Non-pigmented ciliary epithelial cell (primary cell): ENCODE measurements at places on chromosomes 6 and 20.

DNA sequence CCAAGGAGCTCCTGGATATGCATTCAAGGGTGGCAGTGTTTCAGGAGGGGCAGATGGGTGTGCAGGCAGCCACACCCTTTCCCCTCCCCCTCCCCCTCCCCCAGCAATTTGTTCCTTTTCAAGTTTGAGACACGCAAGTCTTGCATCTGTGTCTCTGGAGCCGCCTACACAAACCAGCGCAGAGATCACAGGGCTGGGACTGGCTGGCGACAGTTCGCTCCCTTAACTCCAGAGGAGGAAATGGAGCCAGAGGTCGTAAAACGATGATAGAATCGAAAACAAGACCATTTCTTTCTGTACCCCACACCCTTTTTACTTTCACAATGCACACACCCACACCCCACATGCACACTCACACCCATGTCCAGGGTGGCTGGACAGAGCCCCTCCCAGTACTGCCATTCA, 163.1 kb downstream of the LY86 start:
- DNase-seq, result no peak

GRCh38 chr6:27144740-27145079, 102.8 kb upstream of the PRSS16 start:
- DNase-seq, result no peak

GRCh38 chr6:160013987-160014868, 45.3 kb downstream of the IGF2R start:
- no peak for DNase-seq

- DNase-seq, result no peak
Measured at GRCh38 chr6:23145781-23146180, 576.4 kb downstream of the HDGFL1 start.

GRCh38 chr20:54680872-54681619, 205.7 kb downstream of the DOK5 start:
- DNase-seq, result peak; percentile 8

DNA sequence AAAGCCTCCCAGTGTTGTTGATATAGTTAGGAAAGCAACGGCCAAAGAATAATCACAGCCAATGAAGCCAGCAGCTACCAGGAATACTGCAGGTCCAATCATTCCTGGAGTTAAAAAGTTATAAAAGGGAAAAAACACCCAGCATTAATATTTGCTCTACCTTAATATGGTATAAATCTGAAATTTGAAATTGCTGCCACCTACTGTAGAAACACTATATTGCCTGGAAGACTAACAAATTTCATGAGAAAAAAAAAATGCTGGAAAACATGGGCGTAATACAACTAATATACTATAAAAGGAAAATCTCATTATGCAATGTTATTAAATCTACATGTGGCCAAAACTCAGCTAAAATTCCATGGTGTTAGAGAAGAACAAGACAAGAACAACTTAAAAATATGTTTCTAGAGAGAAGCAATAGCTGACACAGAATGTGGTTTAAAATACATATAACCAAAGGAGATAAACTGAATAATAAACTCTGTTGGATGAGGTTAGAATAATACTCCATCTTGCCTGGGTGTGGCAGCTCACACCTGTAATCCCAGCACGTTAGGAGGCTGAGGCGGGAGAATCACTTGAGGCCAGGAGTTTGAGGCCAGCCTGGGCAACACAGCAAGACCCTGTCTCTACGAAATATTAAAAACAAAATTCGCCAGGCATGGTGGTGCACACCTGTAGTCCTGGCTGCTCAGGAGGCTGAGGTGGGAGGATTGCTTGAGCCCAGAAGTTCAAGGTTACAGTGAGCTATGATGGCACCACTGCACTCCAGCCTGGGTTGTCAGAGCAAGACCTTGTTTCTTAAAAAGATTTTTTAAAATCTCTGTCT, 43.1 kb downstream of the SLC17A5 start:
- peak; percentile 9 for DNase-seq

DNA sequence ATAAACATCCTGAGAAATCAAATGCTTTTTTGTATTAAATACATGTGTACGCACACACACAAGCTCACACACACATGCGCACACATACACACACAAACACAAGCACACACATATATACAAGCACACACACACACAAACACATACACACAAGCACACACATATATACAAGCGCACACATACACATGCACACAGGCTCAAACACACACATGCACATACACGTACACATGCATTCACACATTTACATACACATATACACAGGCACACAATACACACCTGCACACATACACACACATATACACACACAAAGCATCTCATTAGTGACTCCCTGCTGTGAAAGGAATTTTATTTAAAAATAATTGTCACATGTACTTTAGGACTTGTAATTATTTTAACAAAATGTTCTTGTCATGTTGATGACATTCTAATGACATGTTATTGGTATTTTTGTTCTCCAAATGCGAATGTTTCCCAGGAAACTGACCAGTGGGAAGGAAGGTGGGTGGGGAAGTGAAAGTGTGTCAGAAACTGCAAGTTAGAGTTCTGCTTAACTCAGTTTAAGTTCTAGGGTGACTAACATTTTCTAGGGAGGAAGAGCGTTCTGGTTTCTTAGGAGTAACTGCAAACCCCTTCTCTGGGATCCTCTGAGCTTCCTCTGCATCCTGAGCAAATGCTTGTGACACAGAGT, 113.9 kb upstream of the ZNF217 start:
- DNase-seq, result no peak

- no peak for DNase-seq
Measured at GRCh38 chr20:61889659-61890058, 176.0 kb downstream of the TAF4 start.

DNA sequence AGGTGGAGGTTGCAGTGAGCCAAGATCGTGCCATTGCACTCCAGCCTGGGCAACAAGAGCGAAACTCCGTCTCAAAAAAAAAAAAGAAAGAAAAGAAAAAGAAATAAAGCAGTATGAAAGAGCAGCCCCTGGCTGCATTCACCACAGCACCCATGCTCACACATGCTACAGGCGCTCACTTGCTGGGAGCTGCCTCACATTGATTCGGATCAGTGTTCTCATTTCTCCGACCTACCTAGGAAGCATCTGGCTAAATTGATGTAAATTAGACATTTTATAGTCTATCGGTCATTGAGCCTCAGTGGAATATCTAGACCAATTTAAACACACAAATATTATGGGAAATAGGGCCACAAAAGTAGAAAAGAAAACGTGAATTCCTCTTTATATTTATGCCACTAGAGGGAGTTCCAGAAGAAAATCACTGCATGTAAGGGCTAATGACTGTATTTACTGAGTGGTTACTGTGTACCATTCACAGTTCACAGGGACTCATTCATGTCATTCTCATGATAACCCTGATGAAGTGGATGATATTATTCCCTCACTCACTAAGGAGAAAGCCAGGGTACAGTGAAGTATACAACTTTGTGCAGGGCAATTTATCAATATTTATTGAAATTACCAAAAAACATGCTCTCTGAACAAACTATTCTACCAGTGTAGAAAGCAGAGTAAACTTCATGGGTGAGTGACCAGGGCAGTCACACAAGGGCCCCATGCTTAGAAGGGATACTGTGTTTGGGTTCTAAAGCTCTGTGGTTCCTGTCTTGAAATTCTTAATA, 5.3 kb upstream of the MOG start:
- DNase-seq, result no peak

GRCh38 chr6:8859501-8859900, 424.2 kb upstream of the SLC35B3 start:
- no peak for DNase-seq

GRCh38 chr20:25856256-25856884, 159.7 kb upstream of the ZNF337 start:
- no peak for DNase-seq

DNA sequence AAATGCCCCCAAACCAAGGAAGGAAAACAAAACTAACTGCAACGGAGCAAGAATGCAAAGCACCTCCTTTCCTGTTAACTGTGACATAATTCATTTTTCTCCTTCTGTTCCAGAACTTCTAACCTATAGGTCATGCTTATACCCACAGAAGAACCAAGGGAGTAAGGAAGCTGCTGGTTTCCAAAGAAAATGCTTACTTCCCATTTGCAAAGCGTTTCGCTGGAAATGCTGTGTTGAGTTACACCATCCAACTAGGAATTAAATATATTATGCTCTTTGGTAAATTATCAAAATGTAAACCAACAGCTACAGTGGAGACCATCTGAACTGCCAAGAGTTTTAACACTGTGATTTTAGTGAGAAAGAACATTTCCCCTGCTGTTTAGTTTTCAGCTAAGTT, 42.9 kb downstream of the ATXN1 start:
- DNase-seq, result no peak

GRCh38 chr6:127121637-127121960, 3.1 kb downstream of the RSPO3 start:
- no peak for DNase-seq

DNA sequence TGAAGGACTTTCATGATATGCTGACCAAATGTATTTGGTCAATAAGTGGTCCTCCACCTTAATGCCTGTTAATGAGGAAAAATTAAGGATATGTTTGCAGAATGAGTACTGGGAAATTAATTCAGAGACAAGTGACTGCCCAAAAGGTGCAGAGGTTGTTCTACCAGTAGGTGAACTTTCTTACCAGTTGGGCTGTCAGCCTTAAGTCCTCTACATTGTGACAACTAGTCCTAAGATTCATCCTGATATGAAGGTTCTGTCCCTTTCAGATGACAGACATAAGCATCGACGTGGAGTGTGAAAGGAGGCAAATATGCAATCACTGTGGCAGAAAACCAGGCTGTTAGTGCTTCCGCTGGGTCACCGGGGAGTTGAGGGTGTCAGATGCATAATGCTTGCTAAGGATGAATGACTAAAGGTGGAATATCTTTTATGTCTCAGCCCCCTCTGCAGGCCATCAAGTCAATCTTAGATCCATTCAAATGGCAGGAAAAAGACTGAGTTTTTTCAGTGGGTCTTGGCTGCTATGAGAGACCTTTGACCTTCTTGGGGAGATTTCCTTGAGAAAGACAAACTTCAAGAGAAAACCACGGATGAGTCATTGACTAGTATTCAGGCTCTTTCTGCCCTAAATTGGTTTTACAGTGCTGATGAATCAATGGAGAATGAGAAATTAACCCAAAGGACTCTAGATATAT, 226.0 kb downstream of the TPBG start:
- peak; percentile 74 for DNase-seq

- DNase-seq, result no peak
Measured at GRCh38 chr20:61497029-61497627, 245.1 kb downstream of the CDH4 start.

DNA sequence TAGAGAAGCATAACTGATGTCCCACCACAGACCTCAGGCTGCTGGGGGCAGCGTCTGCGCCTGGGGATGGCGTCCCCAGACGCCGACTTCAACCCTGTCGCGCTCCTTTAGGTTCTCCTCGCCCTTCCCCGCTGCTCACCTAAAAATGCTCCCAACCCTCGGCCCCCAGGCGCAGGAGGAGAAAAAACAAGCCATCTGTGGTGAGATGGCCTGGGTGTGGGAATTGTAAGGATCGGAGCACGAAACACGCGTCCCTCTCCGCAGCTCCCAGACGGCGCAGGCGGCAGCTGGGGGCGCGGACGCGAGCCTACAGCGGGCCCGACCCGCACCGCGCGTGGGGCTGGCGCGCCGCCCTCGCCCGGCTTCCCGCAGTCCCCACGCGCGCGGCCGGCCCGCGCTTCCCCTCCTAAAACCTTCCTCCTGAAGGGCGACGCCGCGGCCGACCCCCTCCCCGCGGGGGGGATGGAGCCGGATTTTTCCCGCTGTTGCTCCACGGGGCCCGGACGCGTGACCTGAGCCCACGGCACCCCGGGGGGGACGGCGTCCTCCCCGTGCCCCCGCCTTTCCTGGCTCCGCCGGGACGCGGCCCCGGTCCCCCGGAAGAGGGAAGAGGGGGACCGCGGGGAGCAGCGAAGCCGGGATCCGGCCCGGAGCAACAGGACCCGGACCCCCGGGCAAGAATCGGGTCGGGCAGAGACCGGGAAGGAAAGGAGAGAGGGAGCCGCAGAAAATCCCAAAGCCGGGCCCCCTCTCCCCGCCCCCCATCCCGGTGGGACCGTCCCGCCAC, 611 bp downstream of the EPB41L2 start:
- no peak for DNase-seq

- no peak for DNase-seq
Measured at GRCh38 chr6:37931066-37931465, 111.5 kb downstream of the ZFAND3 start.

GRCh38 chr6:120990866-120991265, 343.4 kb downstream of the TBC1D32 start:
- no peak for DNase-seq

- no peak for DNase-seq
Measured at GRCh38 chr6:129749749-129750120, 39.8 kb upstream of the ARHGAP18 start.

GRCh38 chr20:7038029-7038428, 270.5 kb downstream of the BMP2 start:
- DNase-seq, result peak; percentile 40

DNA sequence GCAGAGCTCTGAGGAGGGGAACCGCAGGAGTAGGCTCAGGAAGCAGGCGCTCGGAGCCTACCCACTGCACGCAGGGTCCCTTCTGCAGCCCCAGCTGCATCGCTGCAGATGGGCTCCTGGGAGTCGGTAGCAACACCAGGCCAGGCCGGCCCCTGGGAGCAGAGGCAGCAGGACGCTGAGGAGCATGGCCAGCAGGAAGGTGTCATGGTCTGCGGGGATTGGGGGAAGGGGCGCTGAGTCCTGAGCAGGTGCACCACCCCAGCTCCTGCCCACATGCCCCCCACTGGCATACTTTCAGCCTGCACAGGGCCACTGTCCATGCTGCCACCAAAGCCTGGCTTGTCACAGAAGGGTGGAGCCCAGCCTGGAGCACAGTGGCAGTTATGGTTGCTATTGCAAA, 7.7 kb upstream of the GFRA4 start:
- no peak for DNase-seq

DNA sequence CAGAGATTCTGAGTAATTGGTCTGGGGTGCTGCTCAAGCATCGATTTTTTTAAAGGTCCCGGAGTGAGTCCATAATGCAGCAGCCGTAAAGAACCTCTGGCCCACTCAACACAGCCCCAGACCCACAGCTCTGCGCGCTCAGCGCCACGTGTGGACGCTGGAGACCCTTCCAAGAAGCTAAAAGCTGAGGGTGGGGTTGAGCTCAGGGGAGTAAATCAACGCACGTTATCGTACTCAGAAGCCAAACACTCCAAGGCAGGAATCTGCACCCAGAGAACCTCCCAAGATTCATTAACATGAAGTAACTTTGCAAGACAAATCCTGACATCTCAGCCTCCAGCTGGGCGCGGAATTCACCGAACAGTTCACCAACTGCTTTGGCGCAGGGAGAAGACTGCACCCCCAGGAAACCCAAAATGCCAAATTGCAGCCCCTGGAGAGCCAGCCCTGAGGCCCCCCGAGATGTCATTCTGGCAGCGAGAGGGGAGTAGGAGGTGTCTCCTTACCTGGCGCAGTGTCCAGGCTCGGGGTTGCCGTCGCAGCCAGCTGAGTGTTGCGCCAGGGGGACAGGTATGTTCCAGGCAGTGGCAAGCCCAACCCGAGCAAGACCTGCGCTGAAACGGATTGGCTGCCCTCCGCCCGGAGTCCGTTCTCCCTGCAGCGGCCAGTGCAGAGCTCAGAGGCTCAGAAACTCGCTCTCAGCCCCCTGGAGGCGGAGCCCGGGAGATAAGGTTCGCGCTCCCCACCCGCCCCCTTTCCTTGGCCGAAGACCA, at the start of gene COL21A1:
TSS of gene COL21A1 (minus strand) at position 700 of the 773 bp plus-strand sequence. CDS start 64,962 bp downstream, outside the sequence.
- DNase-seq, result no peak
